ELR (cell line): ENCODE measurements at places on chromosomes 3 and 15.

- DNase-seq, result no peak
Observed at GRCh38 chr3:86037916-86038315, 953.0 kb downstream of the VGLL3 start.

DNA sequence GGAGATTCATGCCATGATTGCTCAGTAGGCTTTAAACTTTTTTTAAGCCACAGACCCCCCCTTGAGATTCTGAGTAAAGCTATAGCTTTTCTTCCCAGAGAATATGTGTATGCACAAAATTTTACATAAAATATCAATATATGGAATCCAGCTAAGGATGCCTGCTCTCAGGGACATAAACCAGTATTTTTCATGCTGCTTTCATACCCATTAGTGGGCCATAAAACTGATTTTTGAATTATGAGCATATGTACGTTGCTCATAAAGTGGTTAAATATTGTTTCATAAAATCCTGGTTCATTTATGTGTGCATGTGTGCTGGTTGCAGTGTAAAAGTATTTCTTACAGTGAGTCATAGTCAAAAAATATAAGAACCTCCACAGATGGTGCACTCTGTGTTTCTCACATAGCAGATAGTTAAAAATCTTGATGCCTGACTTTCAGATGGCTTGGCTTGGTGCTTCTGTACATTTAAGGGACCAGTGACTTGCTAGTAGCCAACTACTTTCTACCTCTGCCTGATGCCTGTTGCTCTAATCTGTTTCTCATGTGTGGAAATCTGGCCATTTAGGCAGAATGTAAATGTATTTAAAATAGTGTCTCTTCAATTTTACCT, 71.9 kb downstream of the ARHGEF26 start:
- no peak for DNase-seq

- peak; percentile 75 for DNase-seq
Observed at GRCh38 chr3:46926039-46926438, 48.5 kb downstream of the PTH1R start.

DNA sequence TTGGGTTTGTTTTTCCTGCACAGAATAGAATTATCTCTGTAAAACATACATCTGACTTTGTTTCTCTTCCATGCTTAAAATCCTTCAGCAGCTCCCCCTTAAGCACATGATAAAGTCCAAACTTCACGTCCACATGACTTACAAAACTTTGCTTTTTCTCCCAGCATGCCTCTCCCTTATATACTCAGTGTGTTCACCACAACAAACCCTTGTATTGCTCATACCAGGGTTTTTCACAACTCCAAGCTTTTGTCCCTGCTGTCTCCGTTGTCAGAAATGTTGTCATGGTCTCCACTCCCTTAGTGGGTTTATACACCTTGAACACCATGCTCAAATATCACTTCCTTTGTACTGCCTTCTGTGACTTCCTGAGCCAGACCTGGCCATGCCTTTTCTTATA, 91.1 kb upstream of the MITF start:
- no peak for DNase-seq

GRCh38 chr3:188433521-188434150, 279.7 kb downstream of the LPP start:
- no peak for DNase-seq

GRCh38 chr15:79209116-79209515, 73.4 kb upstream of the ANKRD34C start:
- no peak for DNase-seq

DNA sequence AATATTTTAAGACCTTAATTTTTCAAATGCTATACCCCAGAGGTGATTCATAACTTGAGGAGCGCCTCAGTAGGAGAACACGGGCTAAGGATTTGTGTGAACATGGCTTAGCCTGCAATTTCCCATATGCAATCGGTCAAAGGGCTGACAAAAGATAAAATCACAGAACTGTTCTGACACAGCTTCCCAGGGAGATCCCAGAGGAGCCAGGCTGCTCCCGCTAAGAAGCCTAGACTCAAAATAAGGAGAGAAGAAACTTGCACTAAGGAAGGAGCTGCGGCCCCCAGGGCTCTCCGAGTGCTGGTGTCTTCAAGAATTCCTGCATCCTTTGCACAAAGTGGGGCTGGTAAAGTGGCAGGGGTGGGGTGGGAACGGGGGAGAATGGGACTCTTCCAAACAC, 106.3 kb upstream of the DLG1 start:
- no peak for DNase-seq

GRCh38 chr15:74336061-74337005, 31.1 kb downstream of the CYP11A1 start:
- peak; percentile 59 for DNase-seq

DNA sequence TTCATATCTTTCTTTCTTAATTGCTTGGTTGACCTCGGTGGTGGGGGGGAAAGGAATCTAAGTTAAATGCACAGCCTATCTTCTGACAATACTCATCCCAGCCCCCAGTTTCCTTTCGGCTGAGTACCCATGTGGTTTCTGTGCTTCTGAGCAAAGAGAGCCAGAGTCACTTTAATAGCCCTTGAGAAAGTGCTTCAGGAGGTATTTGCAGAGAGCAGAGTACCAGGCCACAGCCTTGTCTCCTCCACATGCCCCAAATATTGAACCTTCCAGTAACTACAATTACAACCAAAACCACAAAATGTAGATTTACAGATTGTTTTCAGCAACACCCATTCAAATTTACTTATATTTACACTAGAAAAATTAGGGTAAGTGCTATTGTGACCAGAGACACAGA, 647.4 kb downstream of the NR2F2 start:
- no peak for DNase-seq

DNA sequence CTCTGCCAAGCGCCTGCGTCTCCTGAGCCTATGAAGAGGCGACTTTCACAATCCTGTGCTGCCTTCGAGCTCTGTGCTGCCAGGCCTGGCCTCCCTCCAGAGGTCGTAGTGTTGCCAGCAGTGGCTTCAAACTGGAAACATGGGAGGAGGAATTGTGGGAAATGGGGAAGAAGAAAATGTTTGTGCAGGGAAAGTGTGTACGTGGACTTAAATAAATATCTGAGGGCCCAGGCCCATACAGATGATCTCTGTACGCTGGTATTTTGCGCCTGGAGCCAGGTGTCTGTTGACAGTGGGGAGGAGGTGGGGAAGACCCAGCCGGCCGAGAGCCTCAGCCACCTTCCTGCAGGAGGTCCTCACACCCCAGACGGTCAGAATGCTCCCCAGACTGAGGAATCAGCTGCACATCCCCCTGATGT, 44.6 kb downstream of the ZBTB38 start:
- no peak for DNase-seq

GRCh38 chr3:160226026-160226907, 1.0 kb downstream of the C3orf80 start:
- peak; percentile 2 for DNase-seq

DNA sequence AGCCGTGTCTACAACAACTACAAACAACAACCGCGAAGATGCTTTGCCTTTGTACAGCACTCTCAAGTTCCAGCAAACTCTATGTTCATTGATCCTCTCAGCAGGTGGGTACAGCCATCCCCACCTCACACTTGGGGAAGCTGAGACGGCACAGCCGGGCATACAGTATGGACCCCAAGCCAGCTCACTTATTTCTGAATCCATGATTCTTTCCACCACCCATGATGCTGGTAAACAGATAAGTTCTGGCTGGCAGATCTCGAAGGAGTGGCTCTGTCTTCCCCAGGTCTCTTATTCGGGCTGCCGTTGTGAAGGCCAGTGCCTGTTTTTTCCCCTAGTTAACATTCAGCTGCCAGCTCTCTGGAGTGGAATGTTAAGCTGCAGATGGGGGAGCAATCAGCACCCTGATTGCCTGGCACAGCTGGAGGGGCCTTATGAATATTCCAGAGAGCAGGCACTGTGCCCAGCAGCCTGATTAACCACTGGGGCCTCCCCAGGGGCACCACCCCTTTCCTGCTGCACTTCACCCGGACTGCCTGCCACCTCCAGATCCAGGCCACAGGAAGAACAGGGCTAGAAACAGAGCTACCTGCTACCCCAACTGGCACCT, 73.2 kb downstream of the CORO2B start:
- DNase-seq, result no peak

DNA sequence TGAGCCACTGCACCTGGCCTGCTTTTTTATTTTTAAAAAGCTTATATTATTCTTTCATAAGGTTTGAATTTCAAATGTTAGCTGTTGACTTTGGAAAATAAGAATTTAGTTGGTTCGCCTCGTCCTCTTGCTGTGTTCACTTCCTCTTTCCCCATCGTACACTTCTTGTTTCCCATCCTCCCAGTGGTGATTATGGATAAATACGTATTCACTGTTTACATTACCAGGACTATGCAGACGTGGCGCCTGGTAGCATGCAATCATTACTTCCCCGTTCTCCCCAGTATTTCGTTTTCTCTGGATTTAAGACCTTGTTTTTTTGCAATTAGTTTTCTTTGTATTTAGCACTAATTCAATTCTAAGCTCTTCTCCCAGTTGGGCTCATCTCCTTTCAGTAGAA, 70.1 kb downstream of the LMLN start:
- DNase-seq, result no peak

DNA sequence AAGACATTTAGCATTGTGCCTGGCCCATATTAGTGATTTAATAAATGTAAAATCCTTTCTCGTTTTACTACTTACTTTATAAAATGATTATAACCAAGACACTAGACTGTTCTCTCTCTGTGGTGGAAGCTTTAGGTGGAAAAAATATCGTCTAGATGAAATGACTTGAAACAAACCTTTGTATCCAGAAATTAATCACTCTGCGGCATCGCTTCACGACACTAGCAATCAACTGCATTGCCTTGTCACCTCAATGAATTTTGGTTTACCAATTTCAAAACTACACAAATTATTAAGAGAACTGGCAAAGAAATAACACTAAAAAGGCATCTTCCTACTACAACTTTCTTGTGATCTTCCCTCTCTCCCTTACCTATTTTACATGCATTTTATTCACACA, 627.2 kb upstream of the ROBO1 start:
- no peak for DNase-seq

DNA sequence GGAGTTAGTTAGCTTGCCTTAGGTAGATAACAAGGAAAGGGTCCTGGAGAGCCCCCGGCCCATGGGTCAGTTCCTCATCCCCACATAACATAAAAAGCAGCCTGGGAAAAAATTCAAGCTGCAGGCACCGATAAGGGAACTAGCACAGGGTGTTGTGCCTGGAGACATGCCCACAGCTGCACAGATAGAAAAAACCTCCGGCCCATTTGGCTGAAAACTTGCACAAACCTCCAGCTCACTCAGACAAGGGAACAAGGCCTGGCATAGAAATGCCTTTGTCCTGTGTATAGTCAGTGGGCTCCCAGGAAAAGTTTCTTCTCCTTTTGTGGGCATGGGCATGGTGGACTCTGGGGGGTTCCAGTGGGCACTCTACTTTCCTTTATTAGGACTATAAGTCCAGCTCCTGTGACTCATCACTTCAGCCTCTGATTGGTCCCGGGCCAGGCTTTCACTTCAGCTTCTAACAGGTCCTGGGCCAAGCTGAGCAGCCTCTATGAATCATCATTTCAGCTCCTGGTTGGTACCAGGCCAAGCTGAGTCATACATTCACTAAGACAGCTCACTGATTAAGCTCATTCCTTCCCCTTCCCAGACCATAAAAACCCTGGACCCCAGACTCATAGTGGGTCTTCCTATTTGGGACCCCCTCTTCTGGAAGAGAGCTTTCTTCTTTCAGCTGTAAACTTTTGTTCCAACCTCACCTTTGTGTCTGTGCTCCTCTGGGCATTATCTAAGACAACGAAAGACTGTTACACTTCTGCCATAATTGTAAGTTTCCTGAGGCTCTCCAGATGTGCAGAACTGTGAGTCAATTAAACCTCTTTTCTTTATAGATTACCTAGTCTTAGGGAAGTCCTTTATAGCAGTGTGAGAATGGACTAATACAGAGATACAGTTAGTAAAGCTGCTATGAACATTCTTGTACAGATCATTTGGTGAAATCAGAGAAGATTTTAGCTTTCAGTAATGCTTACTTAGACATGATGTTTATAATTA, 348.0 kb upstream of the DPPA4 start:
- peak; percentile 99 for DNase-seq

DNA sequence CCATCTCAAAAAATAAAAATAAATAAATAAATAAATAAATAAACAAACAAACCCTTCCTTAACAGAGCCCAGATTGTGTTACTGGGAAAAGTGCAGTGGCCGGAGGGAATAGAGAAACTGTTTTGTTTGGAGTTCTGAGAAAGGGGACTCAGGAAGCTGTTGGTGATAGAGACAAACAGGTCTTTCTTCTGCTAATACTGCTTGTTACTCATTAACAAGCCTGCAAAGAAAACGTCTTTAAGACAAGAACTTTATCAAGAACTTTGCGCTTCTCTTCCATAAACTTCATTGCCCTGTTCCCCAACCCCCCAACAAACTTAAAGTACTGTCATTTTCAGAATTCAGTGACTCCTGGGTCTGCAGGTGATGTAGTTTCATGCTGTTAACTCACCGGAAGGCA, 68.8 kb upstream of the GSK3B start:
- no peak for DNase-seq

- no peak for DNase-seq
Observed at GRCh38 chr15:81315452-81316175, 8.3 kb downstream of the STARD5 start.

DNA sequence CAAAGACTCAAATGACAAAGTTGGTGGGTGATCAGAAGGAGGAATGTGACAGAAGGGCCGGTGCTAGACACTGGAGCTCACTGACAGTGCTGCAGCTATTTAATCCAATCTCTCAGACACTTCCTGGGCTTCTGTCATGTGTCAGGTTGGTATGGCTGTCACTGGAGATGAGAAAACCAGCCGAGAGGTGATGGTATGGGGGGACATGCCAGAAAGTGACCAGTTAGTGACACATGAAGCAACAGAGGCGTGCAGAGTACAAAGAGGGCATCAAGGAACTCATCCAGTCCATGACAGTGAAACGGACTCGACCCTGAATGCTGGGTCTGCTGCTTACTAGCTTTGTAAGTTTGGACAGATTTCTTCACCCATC, 219.5 kb downstream of the CADPS start:
- no peak for DNase-seq

DNA sequence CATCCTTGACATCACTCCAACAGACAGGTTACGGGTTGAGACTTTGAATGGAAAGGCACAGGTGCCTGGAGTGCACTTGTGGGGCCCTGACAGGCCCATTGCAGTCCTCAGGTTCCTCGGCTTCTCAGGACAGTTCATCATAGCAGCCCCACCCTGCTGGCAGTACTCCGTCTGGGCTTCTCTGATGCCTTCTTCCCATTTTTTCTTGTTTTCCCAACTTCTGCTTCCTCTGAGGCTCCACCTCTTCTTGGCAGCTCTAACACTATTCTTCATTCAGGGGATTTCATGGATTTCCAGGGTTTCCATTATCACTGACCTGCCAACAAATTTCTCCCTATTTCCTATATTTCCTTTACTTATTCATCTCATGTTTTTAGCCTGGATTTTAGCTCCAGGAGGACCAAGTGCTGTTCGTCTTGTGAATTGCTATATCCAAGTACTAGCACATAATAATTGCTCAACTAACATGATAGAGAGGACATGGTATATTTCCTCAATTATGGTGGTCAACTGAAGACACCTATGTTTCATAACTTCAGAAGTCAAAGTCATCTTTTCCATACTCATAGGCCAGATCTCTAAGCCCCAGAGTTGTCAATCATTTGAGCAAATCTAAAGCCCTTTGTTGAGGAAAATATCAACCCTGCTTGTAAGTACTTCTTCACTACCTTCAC, 16.2 kb downstream of the NCEH1 start:
- DNase-seq, result no peak

GRCh38 chr3:123409443-123410148, 39.3 kb downstream of the ADCY5 start:
- peak; percentile 37 for DNase-seq
